Amygdala (tissue), 56 donors: ENCODE measurements at places on chromosomes 16 and 17.

- no peak for DNase-seq
Observed at GRCh38 chr17:81964081-81964849, 3.3 kb upstream of the NOTUM start.

- DNase-seq: no peak
Observed at GRCh38 chr17:77927777-77928518, 30.6 kb upstream of the TNRC6C start.

GRCh38 chr17:31629696-31630470, 229.2 kb downstream of the COPRS start:
- no peak for DNase-seq

DNA sequence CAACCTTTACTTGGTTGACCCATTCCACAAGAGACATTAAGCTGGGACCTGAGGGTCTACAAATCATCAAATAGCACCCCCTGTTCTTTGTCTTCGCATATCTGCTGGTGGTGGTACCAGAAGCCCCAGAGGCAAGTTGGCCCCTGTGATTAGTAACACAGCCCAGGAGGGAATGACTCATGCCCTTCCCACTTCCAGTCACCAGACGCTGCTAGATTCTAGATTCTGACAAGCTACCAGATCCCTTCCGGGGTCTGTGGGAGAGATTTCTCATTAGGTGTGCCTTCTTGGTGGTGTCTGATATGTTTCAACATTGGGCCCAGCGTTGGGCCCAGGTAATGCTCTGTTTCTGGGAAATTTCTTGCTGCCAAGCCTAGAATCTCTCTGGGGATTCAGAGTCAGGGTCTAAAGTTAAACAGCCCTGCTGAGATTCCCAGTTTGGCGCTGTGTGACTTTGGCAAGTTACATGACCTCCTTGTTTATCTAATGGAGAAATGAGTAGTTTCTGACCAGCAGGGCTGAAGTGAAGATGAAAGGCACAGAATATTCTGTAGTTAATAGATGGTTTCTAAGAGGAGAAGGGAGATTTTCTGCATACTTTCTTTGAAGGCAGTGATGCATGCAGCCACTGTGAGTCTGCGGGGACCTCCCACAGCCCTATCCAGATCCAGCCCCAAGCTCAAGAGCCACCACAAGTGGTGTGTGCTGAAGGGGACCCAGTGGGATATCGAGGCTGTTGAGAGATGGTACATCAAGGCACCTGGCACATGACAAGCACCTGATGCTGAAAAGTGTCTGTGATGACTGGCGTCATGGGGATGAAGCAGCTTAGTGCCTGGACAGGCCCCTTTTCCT, 3.9 kb downstream of the TRPV2 start:
- DNase-seq: no peak

GRCh38 chr17:45246338-45246737, 15.6 kb downstream of the SPATA32 start:
- no peak for DNase-seq

- no peak for DNase-seq
Observed at GRCh38 chr17:55961386-55961785, 191.9 kb upstream of the ANKFN1 start.

GRCh38 chr16:20734782-20735181, 6.8 kb downstream of the THUMPD1 start:
- DNase-seq: no peak

GRCh38 chr17:17641621-17642409, 39.4 kb upstream of the RAI1 start:
- peak; percentile 76 for DNase-seq

DNA sequence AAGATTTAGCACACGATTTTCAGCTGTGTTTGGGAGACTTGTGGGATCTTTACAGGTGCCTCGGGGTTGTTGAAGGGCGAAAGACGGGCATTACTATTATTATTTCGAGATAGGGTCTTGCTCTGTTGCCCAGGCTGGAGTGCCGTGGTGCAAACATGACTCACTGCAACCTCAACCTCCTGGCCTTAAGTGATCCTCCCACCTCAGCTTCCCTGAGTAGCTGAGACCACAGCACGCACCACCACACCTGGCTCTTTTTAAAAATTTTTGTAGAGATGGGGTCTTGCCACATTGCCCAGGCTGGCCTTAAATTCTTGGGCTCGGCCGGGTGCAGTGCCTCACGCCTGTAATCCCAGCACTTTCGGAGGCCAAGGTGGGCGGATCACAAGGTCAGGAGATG, 29.7 kb upstream of the PHB1 start:
- DNase-seq: no peak

DNA sequence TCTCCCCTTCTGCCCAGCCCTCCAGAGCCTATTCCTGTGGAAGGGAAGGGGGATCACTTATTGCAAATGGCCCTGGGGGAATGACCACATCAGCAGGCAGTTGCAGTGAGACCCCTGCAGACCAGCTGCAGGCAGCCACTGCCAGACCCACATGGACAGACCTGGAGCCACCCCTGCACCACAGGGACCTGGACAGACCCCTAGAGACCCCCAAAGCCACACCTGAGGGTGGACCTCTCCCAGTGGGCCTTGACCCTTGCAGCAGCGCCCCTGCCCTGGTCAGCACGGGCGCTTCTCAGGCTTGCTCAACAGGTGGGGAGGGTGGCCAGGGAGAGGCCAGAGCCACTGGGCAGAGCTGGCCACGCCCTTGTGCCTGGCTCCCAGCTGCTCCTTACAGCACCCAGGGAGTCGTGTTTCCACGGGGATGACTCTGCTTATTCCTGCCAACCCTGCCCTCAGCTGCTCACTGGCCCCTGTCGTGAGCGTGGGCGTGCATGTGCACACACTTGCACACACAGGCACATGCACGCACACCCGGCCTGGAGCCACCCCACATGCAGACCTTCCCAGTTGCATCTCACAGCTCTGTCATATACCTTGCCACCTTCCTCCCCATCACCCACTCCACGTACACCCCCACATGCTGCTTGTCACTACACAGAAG, 1.3 kb upstream of the SCN4A start:
- DNase-seq: no peak

DNA sequence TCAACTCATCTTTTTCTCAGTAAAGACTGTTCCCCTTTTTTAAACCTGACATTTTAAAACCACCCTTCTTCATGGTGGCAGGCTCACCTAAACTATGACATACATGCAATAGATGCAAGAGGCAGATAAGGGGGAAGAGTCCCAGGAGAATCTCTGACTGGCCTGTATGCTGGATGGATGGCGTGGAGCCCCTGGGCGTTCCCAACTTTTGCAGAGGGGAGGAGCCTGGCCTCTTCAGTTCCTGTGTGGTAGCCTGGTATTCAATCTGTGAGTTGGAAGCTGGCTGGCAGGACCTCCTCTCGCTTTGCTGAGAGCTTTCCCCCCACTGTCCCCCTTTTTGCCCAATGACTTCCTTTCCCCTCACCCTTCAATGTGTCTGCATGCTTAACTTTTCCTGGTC, 217.6 kb upstream of the CA10 start:
- DNase-seq: no peak

- DNase-seq: no peak
Observed at GRCh38 chr16:49531931-49532840, 158.6 kb downstream of the C16orf78 start.
